ENCODE measurements at places on chromosomes 11 and 22.

DNA sequence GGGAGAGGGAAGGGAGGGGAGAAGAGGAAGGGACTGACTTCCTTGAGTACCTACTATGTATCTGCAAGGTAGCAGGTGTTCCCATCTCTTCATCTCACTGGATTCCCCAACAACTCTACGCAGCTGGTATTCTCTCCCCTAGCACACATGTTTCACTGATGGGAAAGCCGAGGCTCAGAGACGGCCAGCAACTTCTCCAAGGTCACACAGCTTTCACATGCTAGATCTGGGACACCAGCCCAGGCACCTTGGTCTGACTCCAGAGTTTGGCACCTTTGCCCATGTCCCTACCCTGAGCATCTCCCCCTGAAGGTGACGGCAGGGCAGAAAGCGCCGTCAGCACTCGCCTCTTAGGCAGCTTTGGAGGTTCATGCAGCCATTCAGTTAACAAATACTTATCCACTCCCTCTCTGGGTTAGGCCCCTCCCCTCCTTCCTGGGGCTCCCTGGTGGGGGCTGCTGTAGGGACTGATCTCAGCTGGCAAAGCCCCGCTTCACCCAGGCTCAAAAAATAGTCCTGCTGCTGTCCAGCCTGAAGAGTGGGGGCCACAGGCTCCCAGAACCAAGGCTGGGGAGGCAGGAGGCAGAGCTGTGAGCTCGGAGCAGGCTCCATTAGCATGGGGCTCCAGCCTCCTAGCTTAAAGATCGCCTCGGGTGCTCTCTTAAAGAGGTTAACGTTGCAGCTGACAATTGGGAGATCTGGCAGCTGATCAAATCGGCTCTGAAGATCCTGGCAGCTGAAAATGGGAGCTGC is 79.4 kb downstream of the IGLL1 start:
- DNase-seq, result no peak

DNA sequence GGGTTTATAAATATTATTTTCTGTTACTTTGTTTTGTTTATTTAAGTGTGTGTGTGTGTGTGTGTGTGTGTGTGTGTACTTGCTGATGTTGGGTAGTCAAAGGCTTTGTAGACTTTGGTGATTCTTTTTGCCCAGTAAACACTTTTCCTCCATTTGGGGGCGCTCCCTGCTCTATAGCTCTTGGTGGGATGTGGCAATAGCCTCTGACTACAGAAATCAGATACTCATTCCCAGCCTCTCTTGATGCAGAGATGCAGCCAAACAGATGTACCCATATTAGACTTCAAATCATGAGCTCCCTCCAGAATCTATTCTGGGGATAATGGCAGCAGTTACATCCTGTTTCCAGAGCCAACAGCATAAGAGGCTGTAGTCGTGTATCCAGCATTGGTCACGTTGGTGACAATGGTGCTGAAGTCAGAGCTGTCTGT is 33.4 kb upstream of the APOL5 start:
- DNase-seq, result no peak

- no peak for DNase-seq
These were observed 9.5 kb upstream of the TSG101 start for GRCh38 chr11:18536209-18536608.

- no peak for DNase-seq
These were observed 25.5 kb upstream of the TIMP3 start for GRCh38 chr22:32775957-32776356.

GRCh38 chr11:64876835-64877341 is 1.5 kb downstream of the EHD1 start:
- no peak for DNase-seq

- no peak for DNase-seq
These were observed 12.3 kb downstream of the HYOU1 start for GRCh38 chr11:119044708-119045107.

DNA sequence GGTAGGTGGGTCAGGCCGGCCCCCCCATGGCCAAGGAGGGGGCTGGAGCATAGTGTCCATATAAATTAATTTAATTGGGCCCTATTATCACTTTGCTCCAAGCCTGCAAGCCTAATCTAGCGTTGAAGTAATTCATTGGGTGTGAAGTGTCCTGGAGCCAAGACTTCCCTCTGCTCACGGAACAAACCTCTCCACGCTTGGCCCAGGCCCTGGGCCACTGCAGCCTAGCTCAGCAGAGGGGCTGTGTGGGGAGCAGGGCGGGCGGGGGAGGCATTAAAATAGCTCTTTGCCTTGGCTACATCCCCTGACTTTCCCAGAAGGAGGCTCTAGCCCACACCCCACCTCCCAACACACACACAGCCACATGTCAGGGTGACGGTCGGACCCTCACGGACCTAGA is 73.5 kb downstream of the THAP12 start:
- no peak for DNase-seq

- DNase-seq, result no peak
These were observed 17.2 kb upstream of the CARD18 start for GRCh38 chr11:105156720-105157119.

DNA sequence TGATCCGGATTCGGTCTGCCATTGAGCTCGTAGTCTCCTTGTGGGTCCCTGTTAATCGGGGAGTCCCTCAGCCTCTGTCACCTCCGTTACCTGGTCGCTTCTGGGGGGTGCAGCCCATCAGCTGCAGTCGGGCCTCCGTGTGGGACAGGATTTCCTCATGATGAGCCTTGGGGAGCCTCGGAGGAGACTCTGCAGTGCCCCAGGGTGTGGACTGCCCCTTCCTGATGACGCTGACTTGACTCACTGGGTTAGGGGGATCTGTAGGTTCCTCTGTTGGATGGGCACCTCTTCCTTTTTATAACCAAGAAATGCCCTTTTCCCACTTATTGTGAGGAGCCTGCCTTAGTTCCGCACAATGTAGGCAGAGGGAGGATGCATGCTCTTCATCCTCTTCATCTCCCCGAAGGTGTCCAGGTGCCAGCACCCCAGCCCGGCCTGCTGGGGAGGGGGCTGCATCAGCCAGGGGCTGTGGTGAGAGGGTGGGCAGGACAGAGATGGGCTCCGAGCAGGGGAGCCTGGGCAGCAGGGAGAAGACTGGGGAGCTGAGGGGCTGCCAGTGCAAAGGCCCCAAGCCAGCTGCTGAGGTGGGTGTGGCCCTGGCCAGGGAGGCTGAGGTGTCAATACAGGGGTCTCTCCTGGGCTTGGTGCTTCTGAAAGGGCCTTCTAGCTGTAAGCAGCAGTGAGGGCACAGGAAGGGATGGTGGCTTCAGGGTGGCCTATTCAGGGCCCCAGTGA is 13.5 kb upstream of the TTLL8 start:
- no peak for DNase-seq
